ENCODE measurements at places on chromosomes 7 and 10.

- no peak for DNase-seq
Observed at GRCh38 chr10:124450012-124450782, at the start of gene NKX1-2. TSS of gene NKX1-2 (minus strand) at chr10:124450035. CDS start at chr10:124449943, 92 bp downstream.

DNA sequence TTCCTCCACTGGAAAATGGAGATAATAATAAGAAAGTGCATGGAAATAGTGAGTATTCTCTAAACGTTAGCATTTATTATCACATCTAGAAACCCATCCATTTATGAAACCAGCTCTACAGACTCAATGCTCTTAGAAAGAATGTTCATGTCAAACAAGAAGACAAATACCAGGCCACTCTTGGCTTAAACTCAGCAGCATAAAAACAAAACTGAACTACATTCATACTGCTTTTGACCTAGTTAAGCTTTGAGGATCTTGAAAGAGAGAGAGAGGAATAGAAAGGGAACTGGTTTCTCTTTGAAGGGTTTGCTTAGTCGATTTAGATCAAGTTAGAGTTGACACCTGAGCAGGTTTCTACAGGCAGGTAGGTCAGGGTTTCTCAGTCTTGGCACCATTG, 332.9 kb upstream of the PRKCQ start:
- no peak for DNase-seq

GRCh38 chr10:86868353-86868752, 89.1 kb downstream of the MMRN2 start:
- DNase-seq = no peak

DNA sequence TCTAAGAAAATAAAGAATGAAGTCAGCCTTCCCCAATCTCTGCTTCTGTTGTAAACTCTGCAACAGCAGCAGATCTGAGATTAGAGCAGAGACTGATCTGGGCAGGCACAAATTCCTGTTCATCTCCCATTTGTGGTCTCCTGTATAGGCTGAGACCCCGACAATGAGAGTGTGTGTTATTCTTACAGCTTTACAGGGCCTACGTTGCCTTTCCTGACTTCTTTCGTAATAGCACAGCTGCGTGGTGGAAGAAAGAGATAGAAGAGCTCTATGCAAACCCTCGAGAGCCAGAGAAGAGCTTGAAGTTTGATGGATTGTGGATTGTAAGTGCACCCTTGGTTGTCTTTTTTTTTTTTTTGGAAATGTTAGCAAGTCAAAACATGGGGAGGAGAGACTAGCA, 72.1 kb downstream of the PRSS58 start:
- DNase-seq = no peak

- no peak for DNase-seq
Observed at GRCh38 chr7:16554518-16555236, 28.1 kb downstream of the LRRC72 start.

DNA sequence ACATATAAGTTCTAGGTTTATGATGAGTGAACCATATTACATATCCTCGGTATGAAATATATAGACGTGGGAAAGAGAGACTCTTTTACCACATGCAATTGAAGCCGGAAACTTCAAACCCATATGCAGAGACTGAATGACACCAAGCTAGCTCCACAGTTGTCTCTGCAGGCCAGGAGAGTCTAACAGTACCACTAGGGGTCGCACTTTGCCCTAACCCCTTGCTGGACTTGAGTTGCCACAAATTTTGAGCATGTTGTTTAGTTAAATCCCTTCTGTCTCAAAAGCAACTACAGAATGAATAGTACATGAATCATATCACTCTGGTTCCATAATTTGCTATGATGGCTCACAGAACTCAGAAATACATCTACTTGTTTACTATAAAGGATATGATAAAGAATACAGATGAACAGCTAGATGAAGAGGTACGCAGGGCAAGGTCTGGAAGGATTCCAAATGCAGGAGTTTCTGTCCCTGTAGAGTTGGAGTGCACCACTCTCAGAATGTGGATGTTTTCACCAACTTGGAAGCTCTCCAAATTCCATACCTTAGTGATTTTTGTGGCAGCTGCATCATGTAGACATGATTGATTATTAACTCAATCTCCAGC, 112.4 kb upstream of the YAE1 start:
- no peak for DNase-seq

- no peak for DNase-seq
Observed at GRCh38 chr10:10209167-10209566, 808.5 kb upstream of the CELF2 start.

All from vagina (tissue), 2 donors.